ENCODE measurements at places on chromosomes 1 and 21.

DNA sequence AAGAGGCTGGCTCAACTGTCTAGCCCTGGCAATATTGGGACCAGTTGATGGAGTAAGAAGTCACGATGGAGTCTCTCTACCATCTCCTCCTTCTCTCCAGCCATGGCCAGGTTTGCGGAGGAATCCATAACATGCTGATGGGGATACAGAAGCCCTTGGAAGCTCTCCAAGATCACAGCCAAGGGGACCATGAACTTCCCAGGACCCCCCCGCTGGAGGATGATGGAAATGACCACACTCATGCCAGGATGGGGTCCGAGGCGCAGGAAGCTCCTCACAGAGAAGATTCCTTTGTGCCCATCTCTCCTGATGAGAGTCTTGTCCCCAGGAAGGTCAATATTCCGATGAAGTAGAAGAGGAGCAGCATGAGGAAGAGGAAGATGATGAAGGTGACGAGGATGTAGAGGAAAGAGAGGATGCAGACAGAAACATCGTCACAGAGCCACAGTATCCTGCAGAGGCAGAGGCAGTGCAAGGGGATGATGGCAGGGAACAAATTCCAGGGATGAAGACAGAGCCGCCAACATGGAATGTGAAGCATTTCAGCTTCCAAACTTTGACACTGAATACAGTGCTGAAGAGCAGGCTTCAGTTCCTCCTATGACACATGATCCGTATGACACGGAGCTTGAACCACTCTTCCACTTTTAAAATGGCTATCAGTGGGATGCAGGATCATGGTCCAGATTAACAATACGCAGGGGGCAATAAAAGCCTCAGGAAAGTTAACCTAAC is 57.9 kb upstream of the EDN2 start:
- DNase-seq = no peak

GRCh38 chr1:42006836-42007235 is 88.1 kb upstream of the HIVEP3 start:
- DNase-seq = no peak

DNA sequence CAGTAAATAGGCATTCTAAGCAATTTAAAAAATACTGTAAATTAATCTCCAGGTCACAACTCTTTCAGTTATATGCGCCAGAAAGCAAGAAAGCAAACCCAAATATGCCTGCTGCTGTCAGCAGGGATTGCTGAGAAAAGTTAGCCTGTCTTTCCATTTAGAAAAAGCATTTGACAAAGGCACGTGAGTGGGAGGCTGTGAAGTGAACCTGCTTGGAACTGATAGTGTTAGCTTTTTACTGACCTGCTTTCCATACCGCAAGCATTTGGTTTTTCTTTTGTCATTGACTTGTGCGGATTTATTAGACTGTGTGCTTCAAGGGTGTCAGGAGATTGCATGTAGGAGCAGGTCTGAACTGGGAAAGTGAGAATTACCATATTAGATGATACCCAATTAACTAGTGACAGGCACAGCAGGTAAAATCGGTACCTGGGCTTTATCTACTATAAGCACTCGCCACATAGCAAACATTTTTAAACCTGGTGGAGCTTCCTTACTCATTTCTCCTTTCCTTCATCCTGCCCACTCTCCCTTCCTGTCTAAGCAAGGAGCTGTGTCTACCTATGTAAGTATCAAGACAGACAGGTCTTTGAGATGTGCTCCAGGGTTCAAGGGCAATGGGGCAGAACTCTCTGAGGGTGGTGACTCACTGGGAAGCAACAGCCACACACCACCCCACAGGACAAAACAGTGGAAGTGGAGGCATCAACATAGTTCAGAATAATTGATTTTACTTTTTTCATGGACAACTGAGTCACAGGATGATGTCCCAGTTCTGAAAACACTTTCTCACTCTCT is 323.9 kb downstream of the DISC1 start:
- no peak for DNase-seq

GRCh38 chr1:48870596-48870995 is 93.9 kb upstream of the BEND5 start:
- DNase-seq = no peak

GRCh38 chr21:37564341-37564923 is 197.9 kb downstream of the DYRK1A start:
- DNase-seq = peak; percentile 92

GRCh38 chr1:217369996-217370551 is 260.8 kb downstream of the GPATCH2 start:
- no peak for DNase-seq

GRCh38 chr1:181095763-181096184 is 7.3 kb downstream of the IER5 start:
- DNase-seq = no peak

- no peak for DNase-seq
Measured at GRCh38 chr1:232728507-232729263, 76.5 kb upstream of the MAP10 start.

DNA sequence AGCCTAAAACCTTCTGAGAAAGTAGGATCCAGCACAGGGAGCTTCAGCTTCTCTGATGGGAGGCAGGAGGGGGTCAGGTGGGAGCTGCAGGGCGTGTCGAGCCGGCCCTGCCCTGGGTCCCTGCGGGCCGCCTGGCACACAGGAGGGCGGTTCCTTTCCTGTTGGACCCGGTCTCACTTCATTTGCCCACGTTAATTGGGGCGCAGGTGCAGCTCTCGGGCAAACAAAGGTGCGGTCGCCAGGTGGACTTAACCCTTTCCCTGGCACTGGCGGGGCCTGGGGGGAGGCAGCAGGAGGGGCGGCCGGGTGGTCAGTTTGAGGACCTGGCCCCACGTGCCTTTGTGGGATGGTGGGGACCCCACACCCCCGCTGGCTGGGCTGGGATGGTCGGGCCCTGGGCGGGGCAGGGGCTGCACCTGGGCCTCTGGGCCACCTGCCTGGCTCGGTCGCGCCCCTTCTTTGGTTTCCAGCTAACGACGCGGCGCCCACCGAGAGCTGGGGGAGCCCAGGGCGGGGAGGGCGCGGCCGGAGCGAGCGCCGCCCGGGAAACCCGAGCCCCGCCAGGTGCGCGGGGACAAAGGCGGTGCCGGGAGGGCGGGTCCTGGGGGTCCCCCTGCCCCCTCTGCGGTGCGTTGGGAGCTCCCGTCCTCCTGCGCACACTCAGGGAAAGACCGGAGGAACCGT is 20.8 kb upstream of the C1orf159 start:
- no peak for DNase-seq

GRCh38 chr1:212309967-212310366 is 24.8 kb downstream of the PPP2R5A start:
- no peak for DNase-seq

DNA sequence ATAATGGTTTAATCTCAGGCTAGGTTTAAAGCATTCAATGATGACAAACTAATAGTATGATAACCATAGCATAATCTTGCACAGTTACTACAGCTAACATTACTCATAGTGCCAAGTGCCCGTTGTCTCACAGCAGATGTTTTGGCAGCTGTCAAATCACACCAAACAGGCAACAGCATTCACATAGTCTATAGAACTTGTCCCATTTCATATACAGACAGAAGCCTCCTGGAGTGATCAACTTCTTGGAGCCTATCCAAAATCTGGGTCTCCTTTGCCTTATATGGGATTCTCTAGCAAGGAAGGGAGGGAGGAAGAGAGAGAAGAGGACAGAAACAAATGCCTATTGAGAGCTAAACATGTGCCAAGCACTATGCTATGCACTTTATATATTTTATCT is 250.6 kb upstream of the ZP4 start:
- DNase-seq = no peak

DNA sequence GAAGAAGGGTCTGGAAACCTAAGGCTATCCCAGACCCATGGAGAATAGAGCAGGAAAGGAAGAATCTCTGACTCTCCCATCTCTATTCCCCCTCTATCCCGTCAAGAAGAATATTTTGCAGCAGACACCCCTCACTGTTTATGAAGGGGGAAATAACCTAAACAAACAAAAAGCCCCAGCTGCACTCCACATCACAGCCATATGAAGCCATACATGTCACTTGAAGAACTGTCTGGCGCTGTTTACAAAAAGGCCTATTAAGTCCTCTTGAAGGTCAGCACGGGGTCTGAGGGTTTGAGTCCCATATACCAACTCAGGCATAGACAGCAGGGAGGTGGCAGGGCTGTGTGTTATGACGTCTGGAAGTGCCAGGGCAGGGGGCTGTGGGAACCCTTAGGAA is 31.4 kb downstream of the TRABD2B start:
- no peak for DNase-seq

- no peak for DNase-seq
Measured at GRCh38 chr1:238177351-238177750, 286.6 kb upstream of the ZP4 start.

DNA sequence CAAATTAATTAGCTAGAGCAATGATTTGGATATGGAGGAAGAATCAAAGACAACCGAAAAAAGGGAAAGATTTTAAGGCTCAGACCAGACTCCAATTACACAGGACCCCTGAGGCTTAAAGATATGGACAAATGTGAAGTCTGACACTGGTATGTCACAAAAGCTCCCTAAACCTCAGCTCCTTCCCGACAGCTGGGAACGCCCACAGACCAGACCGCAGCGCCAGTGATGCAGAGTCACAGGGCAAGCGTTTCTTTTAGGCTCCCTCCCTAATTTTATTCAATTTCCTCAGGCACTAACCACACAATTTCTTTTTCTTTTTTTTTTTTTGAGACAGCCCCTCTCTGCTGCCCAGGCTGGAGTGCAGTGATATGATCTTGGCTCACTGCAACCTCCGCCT is 40.2 kb downstream of the NID1 start:
- DNase-seq = no peak
